ENCODE measurements at places on chromosomes 1 and 21.

GRCh38 chr1:87061742-87062156, 147.3 kb downstream of the HS2ST1 start:
- no peak for DNase-seq

- DNase-seq: no peak
Observed at GRCh38 chr21:42063191-42063570, 7.9 kb upstream of the UMODL1 start.

DNA sequence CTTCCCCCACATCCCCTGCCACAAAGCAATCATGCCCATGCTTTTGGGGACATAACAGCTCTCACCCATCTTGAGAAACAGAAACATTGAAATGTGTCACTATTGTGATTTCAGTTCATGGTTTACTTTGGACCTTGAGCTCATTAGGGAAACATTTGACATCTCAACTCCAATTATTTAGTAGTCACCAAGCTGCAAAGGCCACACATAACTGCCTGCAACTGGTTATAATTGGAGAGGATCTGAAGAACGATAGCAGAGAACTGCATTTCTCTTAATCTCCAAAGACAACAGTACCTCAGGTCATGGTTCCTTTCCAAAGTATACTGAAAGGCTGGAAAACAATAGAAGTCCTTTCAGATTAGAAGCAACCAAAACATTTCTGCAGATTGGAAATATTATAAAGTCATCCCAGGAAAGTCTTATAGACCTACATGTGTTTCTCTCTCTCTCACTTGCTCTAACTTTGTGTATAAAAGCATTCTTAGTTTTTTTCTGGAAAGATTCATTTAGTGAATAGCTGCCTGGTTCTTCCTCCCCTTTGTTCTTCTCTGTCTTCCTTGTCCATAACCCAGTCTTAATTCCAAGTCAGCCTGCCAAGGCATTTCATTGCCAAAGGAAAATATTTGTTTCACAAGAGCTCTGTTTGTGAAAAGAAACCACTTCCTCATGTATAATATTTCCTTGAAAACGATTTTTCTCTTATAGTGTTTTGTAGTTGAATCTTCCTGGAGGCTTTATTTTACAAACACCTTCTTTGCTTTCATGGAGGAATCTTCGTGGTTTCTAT, 426.8 kb downstream of the ADGRL2 start:
- no peak for DNase-seq

GRCh38 chr1:221344693-221345092, 397.2 kb downstream of the DUSP10 start:
- DNase-seq: no peak

DNA sequence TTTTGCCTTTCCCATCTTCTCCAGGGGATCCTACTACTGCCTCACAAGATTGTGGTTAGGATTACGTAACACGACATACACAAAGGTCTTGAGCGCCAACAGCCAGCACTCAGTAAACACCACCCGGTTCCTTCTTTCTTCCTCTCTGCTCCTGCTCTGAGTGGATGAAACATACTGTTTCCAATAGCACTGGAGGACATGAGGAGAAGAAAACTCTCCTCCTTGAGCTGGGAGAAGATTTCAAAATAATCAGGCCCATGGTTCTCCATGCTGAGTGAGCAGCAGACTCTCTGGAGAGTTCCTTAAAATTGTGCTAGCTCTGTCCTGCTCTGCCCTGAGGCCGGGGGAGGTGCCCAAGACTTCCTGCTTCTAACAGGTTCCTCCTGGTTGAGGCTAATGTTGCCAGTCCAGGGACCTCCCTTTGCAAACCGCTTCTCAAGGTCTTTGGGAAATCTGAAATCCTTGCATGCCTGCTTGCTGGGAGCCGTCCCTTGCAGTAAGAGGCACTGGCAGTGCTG, 29.4 kb upstream of the MX1 start:
- DNase-seq: peak; percentile 52

DNA sequence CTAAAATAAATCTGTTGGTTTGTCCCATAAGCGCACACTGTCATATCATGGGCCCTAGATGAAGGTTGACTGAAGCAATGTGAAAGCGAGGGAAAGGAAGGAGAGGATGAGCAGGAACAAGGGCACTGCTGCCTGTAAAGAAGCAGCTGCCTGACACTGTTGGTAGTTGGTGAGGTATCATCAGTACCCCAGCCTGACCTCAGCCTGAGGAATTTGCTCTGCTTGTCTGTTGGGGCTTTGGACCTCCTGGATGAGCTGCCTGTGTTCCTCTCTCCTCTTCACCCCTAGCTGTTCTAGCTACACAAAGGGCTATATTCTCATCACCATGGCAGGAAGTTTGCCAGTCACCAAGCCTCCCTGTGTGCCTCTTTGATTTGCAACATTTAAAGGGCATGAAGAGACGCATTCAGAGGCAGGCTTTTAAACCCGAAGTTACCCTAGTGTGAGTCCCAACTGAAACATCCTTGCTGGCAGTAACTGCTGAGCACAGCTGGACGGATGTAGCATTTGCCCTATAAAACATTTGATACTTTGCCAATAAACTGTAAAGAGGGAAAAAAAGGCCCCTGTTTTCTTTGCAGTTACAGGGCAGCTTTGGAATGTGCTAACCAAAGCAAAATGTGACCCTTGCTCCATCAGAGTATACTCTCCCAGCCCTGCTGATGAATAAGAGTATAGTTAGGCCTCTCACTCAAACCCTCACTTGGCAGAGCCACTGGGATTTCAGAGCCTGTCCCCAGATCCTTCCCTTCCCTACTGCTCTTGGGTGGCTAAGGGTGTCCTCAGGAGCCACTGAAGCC, 22.2 kb upstream of the SPATA6 start:
- no peak for DNase-seq

- DNase-seq: no peak
Observed at GRCh38 chr1:147267711-147268110, 25.2 kb downstream of the CHD1L start.

DNA sequence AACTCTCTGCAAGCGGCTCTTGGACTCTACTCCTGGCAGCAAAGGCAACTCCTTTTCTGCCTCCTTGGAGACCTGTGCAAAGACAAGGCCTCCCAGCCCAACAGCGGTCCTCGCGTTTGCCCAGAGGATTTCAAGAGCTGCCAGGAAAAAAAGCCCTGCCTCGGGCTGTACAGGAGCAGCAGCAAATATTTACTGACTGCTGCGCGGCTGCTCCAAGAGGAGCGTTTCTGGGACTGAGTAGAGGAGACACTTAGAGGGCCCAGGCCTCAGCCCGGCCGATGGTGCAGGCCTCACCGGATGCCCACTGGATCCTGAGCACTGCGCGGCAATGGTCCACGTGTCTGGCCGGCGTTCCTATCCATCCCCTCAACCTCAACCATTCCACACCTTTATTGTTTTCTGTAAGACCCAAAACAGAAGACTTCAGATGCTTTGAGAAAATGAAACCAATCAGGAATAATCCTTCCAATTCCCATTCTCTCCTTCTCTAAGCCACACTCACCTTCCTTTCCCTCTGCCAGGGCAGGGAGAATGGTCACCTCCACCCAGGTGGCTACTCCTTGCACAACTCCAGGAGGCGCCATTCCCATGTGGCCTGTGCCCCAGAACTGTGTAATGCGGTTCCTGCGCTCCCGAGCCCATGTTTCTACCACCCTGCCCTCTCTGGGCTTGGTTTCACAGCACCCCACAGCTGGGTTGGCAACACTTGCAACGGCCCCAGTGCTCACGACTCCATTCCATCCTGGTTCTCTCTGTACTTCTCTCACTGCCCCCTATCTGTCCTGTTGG, 215.8 kb downstream of the TRABD2B start:
- DNase-seq: peak; percentile 51

DNA sequence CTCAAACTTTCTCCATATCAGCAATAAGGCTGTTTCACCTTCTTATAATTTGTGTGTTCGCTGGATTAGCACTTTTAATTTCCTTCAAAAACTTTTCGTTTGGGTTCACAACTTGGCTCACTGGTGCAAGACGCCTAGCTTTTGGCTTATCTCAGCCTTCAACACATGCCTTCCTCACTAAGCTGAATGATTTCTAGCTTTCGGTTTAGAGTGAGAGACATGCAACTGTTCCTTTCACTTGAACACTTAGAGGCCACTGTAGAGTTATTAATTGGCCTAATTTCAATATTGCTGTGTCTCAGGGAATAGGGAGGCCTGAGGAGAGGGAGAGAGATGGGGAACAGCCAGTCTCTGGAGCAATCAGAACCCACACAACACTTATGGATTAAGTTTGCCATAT, 41.2 kb upstream of the IFNLR1 start:
- DNase-seq: no peak

GRCh38 chr21:34693192-34693810, 24.5 kb downstream of the CLIC6 start:
- DNase-seq: no peak

DNA sequence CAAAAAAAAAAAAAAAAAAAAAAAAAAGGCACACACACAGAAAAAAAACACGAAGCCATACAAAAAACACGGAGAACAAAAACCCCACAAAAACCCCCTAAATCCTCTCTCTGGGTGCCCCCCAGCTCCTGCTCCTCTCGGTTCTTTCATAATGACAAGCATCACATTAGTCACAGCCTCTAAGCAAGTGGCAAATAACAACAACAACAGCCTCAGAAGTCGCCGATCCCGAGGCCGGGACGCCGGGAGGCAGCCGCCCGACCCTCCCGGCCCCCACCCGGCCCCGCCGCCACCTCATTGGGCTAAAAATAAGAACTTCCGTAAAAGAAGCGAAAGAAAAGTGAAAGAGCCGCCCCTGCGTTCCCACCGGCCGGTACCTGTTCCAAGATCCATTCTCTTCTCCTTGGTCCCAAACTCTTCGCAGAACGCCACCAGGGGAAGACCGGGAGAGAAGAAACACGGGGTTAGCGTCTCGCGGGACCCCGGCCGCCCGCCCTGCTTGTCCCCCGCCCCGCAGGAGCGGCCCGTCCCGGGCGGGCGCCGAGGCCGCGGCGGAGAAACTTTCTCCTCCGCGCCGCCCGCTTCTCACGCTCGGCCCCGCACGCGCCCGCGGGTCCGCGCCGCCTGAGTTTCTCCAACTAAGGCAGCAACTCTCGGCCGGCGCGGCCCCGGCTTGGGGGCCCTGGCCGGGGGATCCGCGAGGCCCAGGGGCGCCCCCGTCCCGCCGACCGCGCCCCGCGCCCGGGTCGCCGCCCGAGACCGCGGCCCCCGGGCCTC, 102.8 kb downstream of the CASZ1 start:
- peak; percentile 56 for DNase-seq

DNA sequence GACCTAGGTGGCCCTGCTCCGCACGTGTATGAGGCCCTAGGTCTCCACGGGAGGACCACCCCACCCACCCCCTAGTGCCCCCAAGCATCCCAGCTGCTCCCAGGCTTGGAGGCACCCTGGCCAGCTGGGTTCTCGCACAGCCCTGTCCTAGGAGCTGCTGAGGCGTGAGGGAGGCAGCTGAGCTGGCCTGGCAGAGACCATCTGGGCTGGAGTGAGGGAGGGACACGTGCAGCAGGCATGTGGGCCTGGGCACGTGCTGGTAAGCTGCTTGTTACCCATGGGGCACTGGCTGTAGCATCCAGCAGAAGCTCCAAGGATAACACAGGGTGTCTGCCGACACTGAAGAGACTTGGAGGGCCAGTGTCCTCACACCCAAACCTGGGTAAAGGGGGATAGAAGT, 10.1 kb downstream of the SLC6A9 start:
- peak; percentile 21 for DNase-seq

- DNase-seq: no peak
Observed at GRCh38 chr1:8870616-8871538, 7.6 kb downstream of the ENO1 start.

DNA sequence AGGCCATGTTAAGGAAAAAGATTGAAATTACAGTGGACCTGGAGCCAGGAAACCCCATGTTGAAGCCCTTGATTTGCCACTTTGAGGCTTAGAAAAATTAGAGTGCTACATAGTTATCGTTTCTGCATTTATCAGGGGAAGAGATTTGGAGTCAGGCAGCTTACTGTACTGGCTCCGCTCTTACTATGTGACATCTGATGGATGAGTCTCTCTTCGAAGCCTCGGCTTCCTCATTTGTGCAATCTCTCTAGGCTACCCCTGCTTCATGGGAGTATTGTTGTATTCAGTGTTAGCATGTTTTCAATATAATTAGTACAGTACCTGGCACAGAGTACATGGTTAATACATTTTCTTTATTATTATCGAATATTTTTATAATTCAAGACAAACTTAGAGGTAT, 480.4 kb upstream of the USP24 start:
- no peak for DNase-seq

GRCh38 chr1:24765308-24765988, 20.2 kb downstream of the CLIC4 start:
- no peak for DNase-seq

- DNase-seq: no peak
Observed at GRCh38 chr1:168567007-168567406, 9.4 kb upstream of the XCL1 start.

- no peak for DNase-seq
Observed at GRCh38 chr1:16260814-16261213, 23.8 kb upstream of the CPLANE2 start.

GRCh38 chr21:18204931-18205330, 39.7 kb upstream of the CHODL start:
- no peak for DNase-seq

- no peak for DNase-seq
Observed at GRCh38 chr1:151790940-151791651, 796 bp upstream of the TDRKH start.

GRCh38 chr1:18597160-18598042, 33.2 kb upstream of the PAX7 start:
- DNase-seq: peak; percentile 71

- no peak for DNase-seq
Observed at GRCh38 chr1:64986903-64987871, 20.8 kb upstream of the JAK1 start.

- DNase-seq: no peak
Observed at GRCh38 chr1:19462781-19463503, 22.4 kb downstream of the CAPZB start.

DNA sequence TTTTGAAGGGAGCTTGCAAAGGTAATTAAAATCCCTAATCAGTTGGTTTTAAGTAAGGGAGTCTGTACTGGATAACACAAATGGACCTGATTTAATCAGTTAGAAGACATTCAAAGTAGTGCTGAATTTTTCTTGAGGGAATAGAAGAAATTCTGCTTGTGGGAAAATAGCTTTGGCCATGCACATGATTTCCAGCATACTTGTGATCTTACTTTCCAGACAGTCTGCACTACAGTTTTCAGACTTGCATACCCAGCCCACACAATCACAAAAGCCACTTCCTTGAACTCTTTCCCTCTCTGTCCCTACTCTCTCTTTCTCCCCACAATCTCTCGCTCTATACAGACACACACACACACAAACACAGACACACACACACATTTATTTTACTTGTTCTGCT, 852.1 kb downstream of the PLA2G4A start:
- DNase-seq: no peak

GRCh38 chr1:183327434-183328290, 90.5 kb downstream of the NMNAT2 start:
- peak; percentile 61 for DNase-seq

DNA sequence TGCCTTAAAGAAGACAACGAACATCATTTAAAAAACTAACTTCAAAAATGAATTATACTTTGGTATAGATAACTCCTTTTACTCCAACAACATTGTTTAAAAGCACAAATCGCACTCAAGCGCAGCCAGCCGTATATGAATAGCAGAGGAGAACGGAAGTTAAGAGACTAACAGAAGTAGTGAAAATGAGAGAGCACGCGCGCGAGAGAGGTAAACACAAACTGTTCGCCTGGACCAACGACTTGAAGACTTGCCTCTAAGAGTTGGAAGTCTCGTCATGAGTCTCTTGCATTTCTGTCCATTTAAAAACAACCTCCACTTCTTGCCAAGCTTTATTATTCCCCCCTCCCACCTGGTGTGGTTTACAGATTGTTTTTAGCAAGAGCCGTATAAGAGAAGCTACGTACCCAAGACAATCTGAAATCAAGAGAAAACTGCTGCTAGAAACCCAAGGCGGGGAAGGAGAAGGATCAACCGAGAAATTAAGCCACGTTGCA, 479 bp downstream of the SELENOF start:
- no peak for DNase-seq

- peak; percentile 31 for DNase-seq
Observed at GRCh38 chr1:80731241-80731894, 1069.4 kb upstream of the ADGRL2 start.
